C1 segment of cervical spinal cord (tissue), 14 donors: ENCODE measurements at places on chromosomes 1 and 21.

DNA sequence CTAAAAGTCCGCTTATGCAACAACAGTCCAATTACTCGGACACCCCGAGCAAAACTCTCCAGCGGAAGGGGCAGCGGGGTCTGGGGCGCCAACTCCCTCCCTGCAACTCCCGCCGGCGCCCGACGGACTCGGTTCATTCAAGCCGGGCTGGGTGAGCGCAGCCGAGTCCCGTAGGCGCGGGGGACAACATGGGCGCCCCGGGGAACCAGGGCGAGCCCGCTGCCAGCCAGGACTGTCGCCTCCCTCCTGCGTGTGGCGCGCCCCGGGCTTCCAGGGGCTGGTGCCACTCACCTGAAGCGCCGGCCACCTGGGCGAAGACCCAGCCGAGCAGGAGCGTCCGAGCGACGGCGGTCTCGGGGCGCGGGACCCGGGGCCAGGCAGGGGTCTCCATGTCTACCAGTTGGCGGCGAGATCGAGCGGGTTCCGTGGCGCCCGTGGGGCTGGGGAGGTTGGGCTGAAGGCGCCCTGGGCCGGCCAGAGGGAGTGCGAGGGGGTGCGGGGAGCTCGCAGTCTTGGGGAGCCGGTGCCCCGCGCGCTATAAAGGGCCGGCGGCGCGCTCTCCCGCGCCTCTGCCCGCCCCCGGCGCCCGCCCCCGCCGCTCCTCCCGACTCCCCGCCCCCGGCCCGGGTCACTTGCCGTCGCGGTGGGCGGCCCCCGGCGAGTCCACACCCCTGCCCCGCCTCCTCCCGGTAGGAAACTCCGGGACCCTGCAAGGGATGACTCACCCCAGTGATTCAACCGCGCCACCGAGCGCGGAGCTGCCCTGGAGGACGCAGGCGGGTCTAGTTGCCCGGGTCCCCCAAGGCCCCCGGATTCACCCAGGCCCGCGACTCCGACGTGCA, at the start of gene F3:
F3 (minus strand) TSS at position 514 of the 842 bp plus-strand sequence; CDS start at position 391, 123 bp downstream.
- DNase-seq, result peak; percentile 19

DNA sequence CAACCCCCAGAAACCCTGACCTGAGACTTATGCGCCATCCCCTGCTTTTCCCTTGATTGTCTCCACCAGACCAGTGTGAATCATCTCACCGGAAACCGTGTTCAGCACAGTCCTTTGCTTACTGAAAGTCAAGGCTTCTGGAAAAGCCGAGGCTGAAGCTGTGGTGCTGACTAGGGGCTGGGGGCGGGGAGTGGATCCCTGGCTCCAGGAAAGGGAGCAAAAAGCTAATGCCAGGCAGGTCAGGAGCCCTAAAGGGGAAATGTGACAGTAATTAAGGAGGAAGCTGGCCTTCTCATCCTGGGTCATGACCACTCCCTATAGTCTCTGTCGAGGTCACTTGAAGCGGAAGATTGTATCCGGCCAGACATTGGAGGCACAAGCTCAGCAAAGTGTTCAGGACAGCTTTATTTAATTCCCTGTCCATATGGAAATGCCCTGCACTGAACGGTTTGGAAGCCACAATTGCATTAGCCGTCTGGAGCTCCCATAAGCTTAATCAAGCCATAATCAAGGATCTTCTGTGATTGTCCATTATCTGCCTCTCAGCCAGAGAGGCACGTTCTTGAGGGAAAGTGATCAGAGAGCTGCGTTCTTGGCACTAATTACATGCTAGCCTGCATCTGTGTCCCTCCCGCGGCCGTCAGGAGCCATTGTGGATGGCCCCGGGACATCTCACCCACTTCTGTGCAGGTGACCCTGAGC, 403.6 kb downstream of the RRAGC start:
- DNase-seq, result no peak

DNA sequence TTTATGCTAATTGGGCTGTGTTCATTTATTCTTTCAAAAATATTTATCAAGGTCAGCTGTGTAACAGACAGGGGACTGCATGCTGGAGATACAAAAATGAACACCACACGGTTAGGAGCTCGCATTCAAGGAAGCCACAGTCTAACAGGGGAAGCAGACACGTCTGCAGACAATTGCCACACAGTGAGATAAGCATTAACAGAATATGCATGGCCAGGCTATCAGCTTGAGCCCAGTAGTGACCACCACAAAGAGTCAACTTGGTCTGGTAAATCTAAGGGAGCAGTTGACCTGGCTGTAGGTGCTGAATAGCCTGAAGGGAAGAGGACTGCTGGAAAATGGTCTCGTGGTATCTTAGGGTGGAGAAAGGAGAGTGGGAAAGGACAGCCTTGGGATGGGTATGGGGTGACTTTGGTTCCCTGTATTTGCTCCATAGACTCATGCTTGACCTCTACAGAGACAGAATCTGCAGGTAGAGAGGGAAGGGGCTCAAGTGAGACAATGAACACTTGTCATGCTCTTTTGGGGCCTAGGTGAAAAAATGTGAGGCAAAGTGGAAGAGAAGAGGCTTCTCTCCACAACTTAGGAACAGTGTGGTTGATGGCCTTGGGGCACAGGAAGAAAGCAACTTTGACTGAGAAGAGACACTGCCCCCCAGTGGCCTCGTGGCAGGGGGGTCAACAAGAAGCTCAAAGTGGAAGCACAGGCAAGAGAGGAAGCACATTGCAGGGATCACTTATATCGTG, 7.6 kb upstream of the NPL start:
- peak; percentile 50 for DNase-seq

DNA sequence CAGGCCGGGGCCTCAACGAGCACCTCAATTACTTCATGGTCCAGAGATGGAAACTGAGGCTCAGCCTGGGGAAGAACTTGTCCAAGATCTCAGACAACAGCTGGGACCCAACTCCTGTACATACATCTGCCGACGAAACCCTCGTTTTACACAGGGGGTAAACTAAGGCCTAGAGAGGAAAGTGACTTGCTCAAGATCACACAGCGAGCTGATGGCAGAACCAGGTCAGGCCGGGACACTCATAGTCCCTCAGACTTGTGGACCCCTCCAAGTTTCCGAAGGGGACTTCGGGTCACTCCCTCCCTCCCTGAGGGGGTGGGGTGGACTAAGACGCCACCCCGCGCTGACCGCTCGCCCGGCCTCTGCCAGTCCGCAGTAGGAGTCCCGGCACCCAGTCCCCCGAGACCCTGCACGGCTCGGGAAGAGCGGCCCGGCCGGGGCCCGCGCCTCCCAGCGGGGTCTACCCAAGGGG, 430 bp downstream of the WASF2 start:
- no peak for DNase-seq

GRCh38 chr1:204288021-204288588, 71.6 kb downstream of the PLEKHA6 start:
- DNase-seq, result no peak

DNA sequence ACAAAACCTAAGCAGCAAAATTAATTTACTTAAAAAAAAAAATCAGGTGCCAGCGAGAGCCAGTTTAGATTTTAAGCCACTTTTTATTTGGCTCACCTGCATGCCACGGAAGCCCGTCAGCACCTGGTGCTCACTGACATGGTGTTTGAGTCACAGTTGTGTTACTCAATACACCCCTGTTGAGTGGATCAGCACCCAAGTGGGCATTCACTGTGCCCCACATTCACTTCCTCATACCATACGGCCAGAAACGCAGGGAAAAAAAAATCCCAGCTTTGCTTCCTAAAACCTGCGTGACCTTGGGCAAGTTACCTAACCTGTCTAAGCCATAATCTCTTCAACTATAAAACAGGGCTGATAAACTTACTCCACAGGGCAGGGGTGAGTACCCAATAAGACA, 42.8 kb upstream of the SIM2 start:
- no peak for DNase-seq

- DNase-seq, result no peak
Observed at GRCh38 chr1:107415241-107415640, 274.4 kb downstream of the NTNG1 start.

GRCh38 chr1:236018885-236019453, 45.9 kb downstream of the NID1 start:
- DNase-seq, result no peak

GRCh38 chr1:37085393-37085792, 51.1 kb upstream of the GRIK3 start:
- no peak for DNase-seq

- DNase-seq, result no peak
Observed at GRCh38 chr1:65467536-65467935, 47.1 kb downstream of the LEPR start.

DNA sequence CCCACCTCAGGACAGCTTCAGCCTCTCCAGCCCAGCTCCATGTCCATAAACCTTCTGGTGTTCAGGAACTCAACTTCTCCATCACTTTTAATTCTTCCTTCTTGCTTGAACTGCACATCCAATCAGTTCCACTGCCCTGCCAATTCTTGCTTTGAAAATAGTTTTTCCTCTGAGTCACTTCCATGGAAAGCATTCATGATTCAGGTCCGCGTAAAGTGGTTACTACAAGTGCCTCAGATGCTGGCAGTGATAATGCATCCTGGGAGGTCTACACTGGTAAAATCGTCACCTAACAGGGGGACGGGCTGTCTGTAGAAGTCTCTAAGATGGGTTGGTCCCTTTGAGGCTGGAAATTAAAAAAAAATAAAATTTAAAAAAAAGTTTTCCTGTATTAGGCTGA, 25.9 kb upstream of the RCAN1 start:
- no peak for DNase-seq

DNA sequence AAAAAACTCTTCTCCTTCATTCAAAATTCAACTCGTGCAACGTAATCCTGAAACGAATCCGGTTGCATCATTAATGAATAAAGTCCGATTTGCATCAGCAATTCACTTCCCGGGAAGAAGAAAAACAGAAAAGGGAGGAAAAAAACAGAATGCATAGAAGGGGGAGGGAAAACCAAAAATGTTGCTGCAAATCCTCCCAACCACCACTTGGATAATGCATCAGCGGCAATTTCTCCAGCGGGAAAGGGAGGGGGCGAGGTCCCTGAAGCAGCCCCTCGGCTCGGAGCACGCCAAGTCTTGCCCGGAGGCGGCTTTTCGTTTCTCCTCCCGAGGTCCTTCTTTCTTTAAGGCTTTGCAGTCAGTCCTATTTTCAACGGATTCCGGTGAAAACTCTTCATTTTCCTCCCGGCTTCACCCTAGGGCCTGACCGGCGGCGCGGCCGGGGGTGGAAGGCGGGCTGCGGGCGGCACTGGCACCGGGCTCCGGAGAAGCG, 723 bp downstream of the CDC42BPA start:
- peak; percentile 57 for DNase-seq

DNA sequence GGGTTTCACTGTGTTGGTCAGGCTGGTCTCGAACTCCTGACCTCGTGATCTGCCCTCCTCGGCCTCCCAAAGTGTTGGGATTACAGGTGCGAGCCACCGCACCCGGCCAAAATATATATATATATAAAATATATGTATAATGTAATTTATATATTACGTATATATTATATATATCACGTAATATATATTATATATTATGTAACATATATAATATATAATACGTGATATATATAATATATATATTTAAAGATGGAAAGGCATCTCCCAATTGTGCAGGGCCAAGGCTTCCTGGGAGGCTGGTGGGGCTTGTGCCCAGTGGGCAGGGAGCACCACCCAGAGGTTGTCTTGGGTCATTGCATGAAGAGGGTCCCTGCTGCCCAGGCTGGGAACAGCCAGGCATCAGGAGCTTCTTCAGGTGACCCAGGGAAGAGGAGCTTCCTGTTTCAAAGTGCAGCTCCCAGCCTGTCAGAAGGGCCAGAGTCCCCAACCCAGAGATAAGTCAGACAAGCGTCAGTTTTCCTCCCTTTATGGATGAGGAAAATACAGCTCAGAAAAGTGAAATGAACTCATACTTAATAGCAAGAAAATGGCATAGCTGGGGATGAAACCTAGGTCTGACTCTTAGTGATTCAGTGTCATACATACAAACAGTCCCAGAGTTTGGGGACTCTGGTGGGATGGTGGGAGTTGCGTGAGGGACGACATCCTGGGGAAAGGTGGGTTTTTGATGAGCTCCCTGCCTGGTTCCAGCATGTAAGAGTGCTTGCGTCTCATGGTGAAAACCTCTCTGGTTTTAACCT, 12.0 kb downstream of the UBE2Q1 start:
- no peak for DNase-seq

DNA sequence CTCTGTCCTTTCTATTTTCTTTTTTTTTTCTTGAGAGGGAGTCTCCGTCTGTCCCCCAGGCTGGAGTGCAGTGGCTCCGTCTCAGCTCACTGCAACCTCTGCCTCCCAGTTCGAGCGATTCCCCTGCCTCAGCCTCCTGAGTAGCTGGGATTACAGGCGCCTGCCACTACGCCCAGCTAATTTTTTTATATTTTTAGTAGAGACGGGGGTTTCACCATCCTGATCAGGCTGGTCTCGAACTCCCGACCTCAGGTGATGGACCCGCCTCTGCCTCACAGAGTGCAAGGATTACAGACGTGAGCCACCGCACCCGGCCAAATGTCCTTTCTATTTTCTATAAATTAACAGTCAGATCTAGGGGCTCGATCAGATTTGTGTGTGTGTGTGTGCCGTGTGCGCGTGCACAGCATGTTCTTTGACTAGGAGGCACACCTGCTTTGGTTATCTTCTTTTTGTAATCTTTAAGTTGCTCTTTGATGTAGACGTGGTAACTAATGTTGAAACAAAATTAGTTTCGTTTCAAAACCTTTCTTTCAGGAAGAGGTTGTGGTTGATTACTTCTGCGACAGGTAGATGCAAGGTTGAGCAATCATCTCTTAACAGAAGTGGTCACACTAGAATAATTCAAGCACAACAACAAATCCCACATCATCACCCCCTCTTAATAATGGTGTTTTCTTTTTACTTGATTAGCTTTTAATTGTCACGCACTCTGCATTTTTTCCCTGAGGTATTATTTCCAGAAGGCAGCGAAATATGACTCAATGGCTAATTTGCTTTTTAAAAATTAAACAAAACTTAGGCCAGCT, 779 bp upstream of the DEGS1 start:
- no peak for DNase-seq

GRCh38 chr1:23389837-23390321, 20.2 kb upstream of the ZNF436 start:
- no peak for DNase-seq

- DNase-seq, result no peak
Observed at GRCh38 chr1:169298441-169298840, 69.2 kb downstream of the NME7 start.

DNA sequence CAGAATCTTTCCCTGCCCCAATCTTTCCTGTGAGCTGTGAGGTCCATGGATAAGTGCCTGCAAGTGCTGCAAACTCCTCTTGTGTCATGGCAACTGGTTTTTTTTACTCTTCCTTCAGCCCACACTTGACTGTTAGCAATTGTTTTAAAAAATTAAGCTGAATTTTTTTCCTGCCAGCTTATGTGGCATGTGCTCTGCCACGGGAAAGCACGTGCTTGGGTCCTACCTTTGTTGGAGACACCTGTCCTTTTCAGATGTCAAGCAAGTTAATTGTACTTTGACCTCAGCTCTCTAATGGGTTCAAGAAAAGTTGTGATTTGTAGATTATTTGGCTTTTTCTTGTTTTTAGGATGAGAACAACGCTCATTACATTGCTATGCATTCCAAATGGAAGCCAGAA, 398.5 kb downstream of the NUF2 start:
- no peak for DNase-seq

GRCh38 chr21:38490411-38491020, 7.8 kb downstream of the ERG start:
- DNase-seq, result no peak

- no peak for DNase-seq
Observed at GRCh38 chr1:100767176-100767890, 47.8 kb downstream of the VCAM1 start.

- peak; percentile 81 for DNase-seq
Observed at GRCh38 chr1:36653850-36654249, 171.1 kb upstream of the CSF3R start.
